ENCODE measurements at places on chromosomes 1 and 21. TPM values are rescaled to one million over a fixed set of nuclear protein-coding genes. Genes with fewer than 3 reads are reported as not detected.

The TSPAN1 gene
- 0.37 TPM for total RNA-seq

The OR10J1 gene
- total RNA-seq, result not detected

- DNase-seq, result no peak
Observed at GRCh38 chr1:160307118-160307791, 22.3 kb upstream of the PEX19 start.

- DNase-seq, result no peak
Observed at GRCh38 chr1:227915564-227916553, 31.9 kb downstream of the WNT9A start.

- DNase-seq, result no peak
Observed at GRCh38 chr1:119981496-119981895, 85.2 kb upstream of the ADAM30 start.

GRCh38 chr1:239570878-239571277 lies 184.5 kb downstream of the CHRM3 start:
- DNase-seq, result no peak

The TTC39A gene
- 1.7 TPM for total RNA-seq

The TSPEAR gene
- total RNA-seq, result not detected

- peak; percentile 20 for DNase-seq
Observed at GRCh38 chr1:107897438-107898345, 67.3 kb downstream of the VAV3 start.

The OR2AK2 gene
- total RNA-seq, result not detected

The GPR3 gene
- total RNA-seq, result 2.4 TPM

The SPOCD1 gene
- total RNA-seq, result 0.27 TPM

The CFHR2 gene
- not detected for total RNA-seq

- no peak for DNase-seq
Observed at GRCh38 chr1:234368320-234369032, 4.8 kb upstream of the COA6 start.

GRCh38 chr1:64745181-64745985 lies 508 bp downstream of the RAVER2 start:
- DNase-seq, result peak; percentile 43

DNA sequence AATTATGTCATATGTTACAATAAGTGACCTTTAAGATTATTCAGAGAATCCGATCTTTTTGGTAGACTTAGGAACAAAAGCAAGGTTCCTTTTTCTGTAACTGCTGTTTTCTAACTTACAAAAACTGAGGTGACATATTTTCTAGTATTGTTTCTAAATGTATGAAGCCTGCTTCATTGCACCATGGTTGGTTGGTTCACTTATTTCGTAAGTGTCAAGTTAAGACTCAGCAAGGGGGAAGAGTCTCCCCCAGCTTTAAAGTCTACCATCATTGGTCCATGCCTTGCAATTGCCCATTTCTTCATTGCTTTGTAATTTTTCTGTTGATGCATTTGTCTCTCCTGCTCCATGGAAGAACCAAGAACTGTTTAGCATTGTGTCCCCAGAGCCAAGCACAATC lies 136.9 kb downstream of the DISC1 start:
- no peak for DNase-seq

- DNase-seq, result no peak
Observed at GRCh38 chr1:53068314-53069099, 6.5 kb downstream of the PODN start.
